Germinal center (tissue), 1 donor: ENCODE measurements at places on chromosomes 16 and 17.

DNA sequence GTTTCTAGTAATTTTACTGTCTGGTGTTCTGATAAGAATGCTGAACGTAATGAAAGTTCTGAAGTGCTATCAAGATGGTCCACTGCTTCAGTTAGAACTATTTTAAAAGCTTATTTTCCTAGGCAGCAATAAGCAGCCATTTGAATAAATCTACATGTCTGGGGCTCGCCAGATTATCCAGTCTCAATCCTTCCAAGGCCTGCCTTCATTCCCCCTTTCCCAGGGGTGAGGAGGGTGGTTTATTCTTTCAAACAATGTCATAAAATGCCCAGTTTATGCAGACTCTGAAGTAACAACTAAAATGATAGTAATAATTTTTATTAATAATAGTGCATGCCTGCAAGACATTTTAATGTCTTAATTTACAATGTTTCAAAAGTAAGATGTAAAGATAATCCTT lies 2.4 kb downstream of the CDH11 start:
- no peak for DNase-seq

DNA sequence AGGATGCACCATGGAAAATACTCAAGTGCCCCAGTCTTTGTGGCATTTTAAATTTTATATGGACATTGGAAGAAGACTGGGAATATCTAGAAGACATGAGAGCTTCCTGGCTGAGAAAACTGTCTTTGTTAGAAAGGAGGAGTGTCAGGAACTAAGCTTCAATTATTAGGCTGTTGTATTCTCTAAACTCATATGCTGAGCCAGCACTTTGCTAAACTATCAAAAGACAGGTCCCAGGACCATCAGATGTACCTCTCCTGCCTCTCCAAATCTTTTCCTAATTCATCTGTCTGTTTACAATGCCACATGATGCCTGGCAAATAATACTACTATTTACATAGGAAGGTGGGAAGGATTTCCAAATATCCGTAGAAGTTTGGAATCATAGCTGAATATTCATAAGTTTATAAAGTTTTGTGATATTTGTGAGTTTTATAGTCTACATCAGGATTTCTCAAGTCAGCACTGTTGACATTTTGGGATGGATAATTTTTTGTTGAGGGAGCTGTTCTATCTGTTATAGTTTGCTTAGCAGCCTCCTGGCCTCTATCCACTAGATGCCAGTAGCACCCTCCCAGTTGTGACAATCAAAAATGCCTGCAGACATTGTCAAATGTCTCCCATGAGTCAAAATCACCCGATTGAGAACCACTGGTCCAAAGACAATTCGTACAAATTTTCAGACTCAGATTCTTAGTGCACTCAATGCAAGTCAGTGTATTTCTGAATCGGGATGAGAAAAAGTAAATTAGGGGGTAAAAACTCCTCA lies 61.2 kb upstream of the NETO2 start:
- no peak for DNase-seq

GRCh38 chr16:27400751-27401620 lies 988 bp upstream of the IL21R start:
- no peak for DNase-seq

DNA sequence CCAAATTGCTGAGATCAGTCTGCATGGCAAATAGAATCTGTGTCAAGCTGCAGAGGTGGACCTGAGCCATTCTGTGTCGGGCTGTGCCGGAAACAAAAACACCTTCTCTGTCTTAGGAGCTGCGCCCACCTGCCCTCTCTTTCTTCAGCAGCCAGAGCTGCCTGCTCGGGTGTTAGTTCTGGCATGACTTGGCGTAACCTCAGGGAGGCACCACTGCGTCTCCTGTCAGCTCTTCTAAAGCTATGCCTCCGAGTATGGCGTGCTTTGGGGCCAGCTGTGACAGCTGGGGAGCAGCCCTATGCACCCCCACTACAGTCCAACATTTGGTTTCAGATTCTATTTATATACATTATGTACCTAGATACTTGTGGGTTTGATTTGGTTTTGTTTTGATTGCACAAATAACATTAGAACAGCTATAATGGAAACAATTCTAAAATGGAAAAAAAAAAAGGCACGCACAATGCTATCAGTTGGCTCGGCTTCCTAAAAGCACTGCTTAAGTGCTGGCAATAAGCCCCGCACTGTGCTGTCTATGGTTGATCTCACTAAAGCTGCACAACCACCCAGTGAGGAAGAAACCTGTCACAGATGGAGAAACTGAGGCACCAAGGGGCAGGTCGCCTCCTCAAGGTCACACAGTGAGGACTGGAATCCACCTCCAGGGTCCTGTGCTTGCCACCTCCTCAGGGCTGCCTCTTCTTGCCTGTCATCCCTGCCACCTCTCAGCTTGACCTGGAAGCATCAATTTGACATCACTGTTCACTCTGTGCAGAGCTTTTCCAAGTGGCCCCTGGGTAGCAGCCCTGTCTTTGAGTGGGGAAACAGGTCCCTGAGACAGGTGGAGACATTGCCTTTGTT lies 18.7 kb upstream of the ADGRG1 start:
- peak; percentile 50 for DNase-seq
